ENCODE measurements at places on chromosomes 11 and 22.

DNA sequence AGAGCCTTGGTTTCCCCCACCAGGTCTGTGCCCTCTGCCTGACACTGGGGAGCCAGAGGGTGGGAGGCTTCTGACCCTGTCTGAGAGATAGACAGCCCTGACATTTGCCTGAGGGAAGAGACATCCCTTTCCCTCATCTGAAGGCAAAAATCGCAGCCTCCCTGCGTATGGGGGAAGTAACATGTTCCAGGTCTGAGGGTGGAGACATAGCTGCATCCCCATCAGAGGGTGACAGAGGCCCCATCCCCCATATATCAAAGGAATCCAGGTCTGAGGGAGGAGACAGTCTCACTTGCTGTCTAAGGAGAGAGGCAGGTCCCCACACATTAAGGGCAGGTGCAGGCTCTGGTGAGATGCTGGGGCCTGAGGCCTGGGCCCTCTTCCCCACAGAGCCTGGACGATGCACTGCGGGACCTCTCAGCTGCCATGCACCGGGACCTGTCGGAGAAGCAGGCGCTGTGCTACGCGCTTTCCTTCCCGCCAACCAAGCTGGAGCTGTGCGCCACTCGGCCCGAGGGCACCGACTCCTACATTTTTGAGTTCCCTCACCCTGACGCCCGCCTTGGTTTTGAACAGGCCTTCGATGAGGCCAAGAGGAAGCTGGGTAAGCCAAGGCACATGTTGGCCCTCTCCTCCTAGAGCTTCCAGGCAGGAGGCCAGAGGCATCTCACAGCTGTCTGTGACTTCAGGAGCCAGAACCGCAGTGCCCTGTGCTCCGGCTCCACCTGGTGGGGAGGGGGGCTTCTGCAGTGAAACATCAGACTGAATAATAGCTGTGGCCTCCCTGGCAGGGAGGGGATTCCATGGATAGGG lies 16.1 kb upstream of the RELT start:
- peak; percentile 39 for DNase-seq

DNA sequence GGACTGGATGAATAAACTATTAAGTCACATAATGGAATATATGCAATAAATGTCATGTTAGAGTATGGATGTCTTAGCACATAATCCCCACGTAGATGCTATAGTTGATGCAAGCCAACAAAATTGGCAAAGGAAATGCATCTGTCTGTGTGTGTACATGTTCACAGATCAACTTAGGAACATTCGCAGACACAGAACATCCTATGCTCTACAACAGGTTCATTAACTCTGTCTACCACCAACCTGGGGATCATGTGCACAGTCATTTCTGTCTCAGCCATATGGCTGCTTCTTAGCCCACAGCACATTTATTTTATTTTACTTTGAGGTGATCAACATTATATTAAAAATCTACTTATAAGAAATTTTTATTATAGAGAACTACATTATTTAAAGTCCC lies 4.9 kb downstream of the MSANTD4 start:
- DNase-seq = no peak

GRCh38 chr11:34356913-34357700 lies 703 bp downstream of the ABTB2 start:
- DNase-seq = peak; percentile 59

DNA sequence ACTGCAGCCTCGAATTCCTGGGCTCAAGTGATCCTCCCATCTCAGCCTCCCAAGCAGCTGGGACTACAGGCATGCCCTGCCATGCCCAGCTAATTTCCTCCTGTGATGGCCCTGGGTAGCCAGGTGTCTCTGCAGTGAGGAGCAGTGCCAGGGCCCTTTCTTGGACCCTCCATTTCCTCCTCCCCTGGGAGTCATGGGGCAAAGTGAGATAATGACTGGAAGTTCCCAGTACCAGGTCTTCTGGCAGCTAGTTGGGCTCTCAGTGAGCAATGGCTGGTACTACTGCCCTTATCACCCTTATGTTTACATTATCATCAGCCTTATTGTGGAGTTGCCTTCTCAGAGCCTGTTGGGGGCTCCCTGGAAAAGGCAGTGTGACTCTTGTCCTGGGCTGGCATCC lies 17.6 kb downstream of the DAGLA start:
- no peak for DNase-seq

- no peak for DNase-seq
Observed at GRCh38 chr22:20130319-20130718, 1.3 kb upstream of the ZDHHC8 start.
